ENCODE measurements at places on chromosomes 12 and 14.

GRCh38 chr14:101903111-101903561, 61.2 kb upstream of the DYNC1H1 start:
- DNase-seq: no peak

- DNase-seq: no peak
Observed at GRCh38 chr12:52270541-52271070, 3.8 kb upstream of the KRT86 start.

DNA sequence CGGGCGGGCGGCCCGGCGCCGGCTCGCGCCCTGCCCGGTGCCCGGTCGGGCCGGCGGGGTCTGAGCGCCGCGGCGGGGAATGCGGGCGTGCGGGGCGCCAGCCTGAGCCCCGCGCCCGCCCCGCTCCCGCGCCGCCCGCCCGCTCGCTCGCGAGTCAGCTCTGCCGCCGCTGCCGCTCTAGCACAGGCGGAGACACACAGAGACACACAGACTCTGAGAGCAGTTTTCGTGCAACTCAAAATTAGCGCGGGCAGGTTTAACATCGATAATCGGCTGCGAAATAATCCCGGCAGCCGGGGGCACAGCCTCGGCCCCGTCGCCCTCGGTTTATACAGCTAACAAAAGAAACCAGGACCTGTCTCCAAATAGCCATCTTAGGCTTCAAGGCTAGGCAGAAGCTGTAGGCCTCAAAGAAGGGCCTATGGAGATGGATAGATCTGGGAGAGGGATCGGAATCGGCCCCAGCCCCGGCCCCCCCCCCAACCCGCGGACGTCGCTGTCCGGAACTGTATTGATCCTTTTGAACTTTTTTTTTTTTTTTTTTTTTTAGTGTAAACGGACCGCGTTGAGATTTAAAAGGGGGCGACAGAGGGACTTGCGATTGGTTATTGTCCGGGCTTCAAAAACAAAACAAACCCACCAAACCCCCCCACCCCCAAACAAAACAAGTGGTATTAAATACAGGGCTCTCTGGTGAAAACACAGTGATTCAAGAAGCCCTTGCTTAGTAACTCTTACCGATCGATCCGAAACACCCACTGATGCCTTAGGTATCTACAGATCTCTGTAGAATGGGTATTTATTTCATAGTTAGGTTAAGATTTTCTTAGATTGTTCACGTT, 1.1 kb downstream of the ARID2 start:
- DNase-seq: peak; percentile 37

- peak; percentile 15 for DNase-seq
Observed at GRCh38 chr12:2057041-2057794, 4.4 kb downstream of the CACNA1C start.

GRCh38 chr14:88128816-88129215, 123.9 kb downstream of the GPR65 start:
- peak; percentile 35 for DNase-seq

DNA sequence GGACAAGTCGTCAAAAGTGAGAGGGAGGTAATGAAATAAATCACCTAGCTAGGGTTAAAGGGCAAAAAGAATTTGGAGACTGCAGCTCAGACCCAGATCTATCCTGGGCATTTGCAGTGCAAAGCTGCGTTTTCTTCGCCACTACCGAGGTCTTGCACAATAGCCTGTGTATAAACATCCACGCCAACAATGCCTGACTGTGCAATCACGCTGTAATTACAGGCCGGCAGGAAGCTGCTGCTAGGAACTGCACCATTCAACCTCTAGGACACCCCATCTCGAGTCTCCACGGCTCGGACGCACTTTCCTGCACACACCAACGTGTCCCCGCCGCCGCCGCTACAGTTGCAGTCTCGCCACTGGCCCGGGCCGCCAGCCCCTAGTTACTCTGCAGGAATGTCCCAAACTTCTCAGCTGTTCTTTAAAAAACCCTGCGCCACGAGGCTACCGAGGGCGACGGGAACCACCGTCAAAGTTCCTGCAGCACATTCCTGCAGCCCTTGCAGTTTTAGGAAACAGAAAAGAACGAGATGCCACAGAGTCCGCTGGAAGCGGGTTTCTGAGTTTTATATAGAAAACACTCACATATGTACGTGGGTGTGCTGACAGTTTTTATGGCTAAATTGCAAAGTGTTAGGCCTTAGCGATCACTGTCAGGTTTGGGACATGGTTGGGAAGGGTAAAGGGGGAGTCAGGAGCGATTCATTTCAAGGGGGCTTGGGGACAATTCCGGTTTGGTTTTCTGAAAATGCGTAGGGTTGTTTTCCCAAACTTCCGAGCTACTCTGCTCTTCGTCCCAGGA, 65.6 kb upstream of the PTGR2 start:
- DNase-seq: peak; percentile 87

DNA sequence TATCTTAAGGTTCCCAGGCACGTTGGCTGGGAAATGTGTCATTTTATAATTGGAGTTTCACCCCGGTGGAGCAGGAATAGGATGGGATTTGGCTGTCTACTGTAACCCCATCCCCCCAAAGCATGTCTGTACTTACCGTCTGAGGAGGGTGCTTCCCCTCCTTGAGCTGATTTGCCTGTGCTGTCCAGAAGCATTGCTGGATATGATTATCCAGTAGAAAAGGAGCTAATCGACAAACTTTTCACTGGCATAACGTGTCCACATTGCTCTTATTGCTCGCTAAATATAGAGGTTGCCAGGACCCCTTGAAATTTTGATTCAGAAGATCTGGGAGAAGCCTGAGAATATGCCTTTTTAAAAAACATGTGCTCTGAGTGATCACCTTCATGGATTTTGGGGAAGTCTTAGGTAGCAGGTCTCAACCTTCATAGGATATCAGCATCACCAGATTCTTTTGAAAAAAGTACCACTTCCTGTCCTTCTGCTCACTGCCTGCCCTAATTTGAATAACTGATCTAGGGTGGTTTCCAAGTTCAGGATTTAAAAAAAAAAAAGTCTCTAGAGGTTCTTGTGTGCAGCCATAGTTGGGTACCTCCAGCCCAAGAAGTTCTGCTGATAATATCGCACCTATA, 80.4 kb upstream of the KCNA1 start:
- no peak for DNase-seq

- DNase-seq: no peak
Observed at GRCh38 chr12:3184485-3184884, 107.3 kb downstream of the TSPAN9 start.

GRCh38 chr14:104307246-104307626, 168.8 kb downstream of the KIF26A start:
- DNase-seq: no peak

DNA sequence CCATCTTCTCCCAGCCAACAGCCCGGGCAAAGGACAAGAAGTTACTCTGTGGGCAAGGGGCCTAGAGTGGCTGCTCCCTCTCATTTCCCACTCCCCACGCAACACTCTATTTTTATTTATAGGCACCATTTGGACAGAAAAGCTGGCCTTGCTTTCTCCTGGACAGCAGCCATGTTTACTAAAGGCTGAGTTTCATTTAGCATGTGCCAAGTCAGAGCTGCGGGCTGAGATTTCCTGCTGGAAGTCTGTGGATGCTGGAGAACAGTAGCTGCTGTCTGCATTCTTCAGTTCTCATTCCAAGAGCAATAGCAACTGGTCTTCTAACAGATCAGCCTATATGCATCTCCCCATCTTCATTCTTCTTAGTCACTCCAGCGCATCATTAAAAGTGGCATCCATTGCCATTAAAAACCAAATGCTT, 8.3 kb downstream of the COL2A1 start:
- DNase-seq: no peak

DNA sequence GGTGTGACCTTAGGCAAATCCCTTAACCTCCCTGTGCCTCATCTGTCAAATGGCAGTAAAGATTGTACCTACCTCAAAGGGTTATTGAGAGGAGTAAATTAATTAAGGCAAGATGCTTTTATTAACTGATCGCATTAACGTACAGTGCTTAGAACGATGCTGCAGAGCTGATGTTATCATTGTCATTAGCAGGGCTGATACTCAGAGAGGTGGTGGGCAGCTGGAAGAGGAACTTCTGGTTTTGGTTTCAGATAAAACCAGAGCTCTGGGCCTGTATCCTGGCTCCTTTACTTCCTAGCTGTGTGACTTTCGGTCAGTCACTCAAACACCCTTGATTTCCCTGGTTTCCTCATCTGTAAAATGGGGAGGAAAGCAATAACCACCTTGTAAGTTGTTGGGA, 55.1 kb downstream of the CALM1 start:
- no peak for DNase-seq

DNA sequence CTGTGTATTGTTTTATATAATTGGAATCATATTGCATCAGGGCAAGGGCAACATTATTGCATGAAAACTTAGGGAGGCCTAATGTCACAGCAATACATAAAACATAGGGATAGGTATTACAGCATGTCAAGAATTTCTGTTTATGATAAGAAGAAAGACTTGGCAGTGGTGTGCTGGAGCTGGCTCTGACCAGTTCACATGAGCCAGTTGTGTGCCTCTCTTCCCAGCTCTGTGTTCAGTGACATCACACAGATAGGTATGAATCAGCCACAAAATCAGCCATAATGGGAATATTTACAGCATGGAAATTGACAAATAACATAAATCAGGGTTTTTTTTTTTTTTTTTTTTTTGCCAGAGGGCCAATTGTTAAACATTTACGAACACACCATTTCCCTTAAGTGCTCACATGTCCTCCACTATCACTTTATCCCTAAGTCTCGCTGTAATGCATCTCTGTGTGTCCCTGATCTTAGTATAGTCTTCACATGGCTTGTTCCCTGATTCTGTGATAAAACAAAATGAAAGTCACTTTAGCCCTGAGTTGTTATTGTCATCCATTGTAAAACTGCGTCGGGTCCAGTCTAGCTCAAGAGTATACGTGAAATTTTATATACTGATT, 31.9 kb upstream of the ACSM4 start:
- no peak for DNase-seq

- DNase-seq: no peak
Observed at GRCh38 chr12:64510667-64511066, 58.7 kb downstream of the TBK1 start.

- no peak for DNase-seq
Observed at GRCh38 chr14:68678471-68678870, 114.4 kb downstream of the ZFP36L1 start.

DNA sequence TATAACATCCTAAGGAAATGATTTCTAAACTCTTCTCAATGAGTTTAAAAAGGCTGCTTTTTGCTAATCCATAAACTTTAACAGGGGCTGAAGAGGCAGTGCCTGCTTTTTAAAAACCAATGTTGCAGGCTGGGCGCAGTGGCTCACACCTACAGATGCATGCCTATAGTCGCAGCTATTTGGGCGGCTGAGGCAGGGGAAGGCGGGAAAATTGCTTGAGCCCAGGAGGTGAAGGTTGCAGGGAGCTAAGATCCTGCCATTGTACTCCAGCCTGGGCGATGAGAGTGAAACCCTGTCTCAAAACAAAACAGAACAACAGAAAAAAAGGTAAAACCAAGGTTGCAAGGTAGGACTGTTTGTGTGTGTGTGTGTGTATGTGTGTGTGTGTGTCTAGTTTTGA, 531.2 kb downstream of the DIO2 start:
- DNase-seq: no peak

DNA sequence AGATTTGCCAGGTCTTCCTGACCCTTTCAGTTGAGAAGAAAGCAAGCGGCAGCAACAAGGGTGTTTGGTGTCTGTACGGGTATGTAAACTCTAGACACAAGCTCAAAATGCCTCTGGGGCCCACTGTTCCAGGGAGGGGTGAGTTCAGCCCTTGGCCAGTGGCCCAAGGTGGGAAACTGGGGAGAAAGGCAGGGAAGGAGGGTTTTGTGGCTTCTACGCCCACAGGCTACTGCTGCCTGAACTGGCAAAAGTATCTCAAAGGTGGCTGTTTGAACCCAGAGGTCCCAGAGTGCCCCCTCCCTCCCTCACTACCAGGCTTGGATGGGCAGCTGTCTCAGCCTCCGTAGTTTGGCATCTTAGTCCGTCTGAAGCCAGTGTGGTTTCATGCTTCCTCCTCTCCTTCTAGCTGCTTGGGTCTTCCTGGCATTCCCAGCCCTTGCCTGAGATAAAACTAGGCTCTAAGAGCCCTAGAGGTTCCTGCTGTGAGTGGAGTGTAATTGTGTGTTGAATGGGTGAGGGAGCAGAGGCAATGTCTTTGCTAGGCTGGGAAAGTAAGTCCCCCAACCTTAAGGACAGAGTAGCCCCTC, 5.5 kb downstream of the HOXC5 start:
- DNase-seq: no peak

DNA sequence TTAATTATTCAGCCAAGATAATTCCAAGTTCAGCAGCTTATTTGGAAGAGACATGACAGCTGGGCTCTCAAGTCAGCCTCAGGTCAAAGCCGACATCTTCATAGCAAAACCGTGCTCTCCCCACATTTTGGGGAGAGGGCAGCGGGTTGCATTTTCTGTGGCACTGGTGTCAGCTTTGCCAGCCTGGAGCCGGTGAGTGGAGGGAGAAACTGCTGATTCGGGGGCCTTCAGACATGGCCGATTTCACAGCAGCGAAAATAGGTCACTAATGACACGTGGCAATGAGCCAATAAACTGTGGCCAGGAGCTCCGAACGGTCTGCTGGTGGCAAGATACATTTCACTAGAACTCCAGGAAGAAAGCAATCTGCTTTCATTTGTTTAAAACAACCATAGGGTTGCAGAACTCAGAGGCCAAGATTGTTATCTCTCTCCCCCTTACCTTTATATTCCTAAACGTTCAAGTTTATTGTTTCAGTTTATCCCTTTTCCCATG, 173.2 kb downstream of the CAND1 start:
- DNase-seq: no peak

- DNase-seq: no peak
Observed at GRCh38 chr12:1840981-1841425, 20.6 kb downstream of the LRTM2 start.

DNA sequence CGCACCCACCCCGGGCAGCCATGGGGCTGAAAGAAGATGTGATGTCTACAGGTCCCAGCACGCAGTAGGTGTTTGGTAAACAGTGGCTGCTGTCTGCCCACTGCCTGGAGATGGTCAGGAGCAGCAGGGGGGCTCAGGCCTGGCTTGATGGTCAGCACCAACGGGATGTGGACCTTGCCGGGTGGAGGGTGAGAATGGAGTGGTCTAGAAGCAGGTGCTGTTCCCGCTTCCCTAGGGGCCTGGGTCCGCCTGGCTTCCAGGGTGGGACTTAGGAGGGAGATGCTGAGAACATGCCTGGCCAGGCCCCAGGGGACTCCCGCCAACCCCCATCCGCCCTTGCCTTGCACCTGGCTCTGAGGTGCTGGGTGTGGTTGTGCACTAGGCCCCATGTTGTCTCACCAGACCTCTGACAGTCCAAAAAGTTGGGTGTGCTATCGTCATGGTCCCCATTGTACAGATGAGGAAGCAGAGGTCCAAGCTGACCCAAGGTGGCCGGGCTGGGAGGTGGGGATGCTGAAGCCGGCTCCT, 12.9 kb downstream of the FAM222A start:
- no peak for DNase-seq
